Suprapubic skin (tissue), 4 donors: ENCODE measurements at places on chromosomes 7 and 10.
A peak's percentile ranks its signal among the peaks of the same experiment; 100 is the strongest.

DNA sequence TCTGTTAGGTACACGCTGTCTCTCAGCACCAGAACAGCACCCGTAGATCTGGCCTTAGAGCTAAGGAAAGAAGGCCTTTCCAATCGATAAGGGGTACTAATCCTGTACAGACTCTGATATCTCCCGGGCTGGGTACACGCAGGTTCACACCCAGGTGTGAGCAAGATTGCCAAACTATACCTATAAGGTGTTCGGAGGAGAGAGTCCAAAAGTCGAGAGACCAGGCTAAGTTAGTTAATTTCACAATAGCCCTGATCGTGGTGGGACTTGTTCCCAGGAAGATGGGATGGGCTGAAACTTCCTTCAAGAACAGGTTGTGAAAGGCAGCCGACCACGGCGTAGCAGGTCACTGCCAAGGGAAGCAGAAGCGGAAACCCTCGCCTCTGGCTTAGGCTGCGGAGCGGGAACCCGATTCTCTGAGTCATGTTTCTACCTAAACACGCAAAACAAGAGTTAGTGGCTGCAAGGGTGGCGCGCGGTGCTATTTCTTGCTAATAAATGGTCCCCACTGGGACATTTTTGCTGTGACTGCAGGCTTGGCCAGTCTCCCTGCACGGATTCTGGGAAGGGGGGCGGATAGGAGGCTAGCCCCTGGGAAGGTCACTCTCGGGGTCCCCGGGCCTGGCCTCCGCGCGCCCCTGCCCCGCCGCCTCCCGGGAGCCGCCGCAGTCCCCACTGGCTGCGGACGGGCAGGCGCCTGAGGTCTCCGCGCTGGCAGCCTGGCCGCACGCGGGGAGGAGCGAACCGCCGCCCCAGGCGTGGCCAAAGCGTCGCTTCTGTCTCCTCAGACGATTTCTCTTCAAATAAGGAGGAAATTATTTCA is 75.4 kb upstream of the PDSS1 start:
- no peak for DNase-seq

DNA sequence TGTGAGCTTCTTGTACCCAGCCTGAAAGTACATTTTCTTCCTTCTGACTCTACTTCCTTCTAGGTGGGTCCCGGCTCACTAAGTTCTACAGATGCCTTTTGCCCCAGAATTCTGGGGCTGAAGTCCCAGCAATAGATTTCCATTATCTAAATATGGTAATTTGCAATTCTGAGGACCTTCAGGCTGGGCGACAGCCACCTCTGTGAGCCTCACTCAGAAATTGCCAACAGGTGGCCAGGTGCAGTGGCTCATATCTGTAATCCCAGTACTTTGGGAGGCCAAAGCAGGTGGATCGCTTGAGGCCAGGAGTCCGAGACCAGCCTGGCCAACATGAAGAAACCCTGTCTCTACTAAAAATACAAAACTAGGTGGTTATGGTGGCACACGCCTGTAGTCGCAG is 23.7 kb downstream of the CREM start:
- DNase-seq = no peak

GRCh38 chr10:12534824-12535223 is 185.5 kb downstream of the CAMK1D start:
- DNase-seq = no peak

DNA sequence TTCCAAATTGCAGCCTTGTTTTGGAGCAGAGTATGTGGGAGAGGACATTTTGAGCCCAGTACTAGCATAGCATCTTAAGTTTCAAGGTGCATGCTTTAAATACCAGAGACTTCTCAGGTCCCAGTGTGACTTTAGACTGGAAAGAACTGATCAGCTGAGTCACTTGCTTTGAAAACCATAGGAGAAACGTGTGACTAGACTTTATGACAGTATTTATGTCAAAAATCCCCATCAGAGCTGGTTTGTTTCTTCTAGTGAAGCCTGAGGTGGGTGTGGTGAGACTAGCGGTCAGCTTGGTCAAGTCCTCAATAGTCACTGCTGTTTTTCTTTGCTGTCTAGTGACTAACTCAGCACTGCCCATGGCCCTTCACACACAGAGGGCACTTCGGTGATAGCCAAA is 724.2 kb downstream of the GATA3 start:
- no peak for DNase-seq

DNA sequence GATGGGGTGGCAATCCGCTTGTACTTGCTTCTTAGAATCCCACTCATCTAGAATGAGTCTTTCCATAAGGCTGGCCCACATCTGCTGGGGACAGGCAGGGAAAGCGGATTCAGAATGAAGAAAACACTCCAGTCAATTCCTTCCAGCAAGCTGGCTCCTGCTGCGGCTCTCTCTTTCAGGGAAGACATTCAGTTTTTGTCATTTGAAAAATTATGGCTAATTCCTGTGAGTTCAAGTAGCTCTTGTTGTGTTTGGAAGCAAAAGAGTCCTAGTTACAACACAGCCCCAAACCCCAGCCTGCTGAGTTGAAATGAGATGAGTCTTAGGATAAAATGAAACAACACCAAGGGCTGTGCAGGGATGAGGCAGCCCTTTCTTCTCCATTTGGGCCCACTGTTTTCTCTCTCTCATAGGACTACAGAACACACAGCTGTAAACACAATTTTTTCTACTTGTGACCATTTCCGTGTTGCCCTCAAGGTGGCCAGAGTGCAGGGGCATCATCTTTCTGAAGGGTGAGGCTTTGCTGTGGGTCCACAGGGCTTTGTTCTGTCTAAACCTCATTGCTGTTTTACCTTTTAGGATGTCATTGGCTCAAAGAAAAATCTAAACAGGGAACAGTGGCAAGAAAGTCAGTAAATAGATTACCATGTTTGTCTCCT is 90.8 kb upstream of the EEPD1 start:
- DNase-seq = no peak

- DNase-seq = no peak
Observed at GRCh38 chr10:121648493-121648892, 50.2 kb upstream of the FGFR2 start.

DNA sequence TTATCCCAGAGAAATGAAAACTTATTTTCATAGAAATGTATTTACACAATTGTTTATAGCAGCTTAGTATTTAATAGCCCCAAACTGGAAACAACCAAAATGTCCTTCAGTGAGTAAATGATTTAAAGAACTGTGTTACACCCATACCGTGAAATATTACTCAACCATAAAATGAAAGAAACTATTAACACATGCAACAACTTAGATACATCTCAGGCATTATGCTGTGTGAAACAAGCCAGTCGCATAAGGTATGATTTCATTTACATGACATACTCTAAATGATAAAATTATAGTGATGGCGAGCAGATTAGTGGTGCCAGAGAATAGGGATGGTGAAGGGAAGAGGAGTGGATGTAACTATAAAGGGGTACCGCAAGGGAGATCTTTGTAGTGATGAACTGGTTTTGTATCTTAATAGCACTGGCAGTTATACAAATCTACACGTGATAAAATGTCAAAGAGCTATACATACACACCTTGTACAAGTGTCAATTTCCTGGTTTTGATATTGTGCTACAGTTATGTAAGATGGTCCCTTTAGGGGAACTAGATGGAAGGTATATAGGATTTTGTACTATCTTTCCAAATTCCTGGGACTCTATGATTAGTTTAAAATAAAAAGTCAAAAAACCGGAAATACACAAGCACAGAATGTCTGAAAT is 40.5 kb downstream of the MACC1 start:
- DNase-seq = no peak

- DNase-seq = no peak
Observed at GRCh38 chr7:102866535-102867215, 46.1 kb upstream of the LRRC17 start.

DNA sequence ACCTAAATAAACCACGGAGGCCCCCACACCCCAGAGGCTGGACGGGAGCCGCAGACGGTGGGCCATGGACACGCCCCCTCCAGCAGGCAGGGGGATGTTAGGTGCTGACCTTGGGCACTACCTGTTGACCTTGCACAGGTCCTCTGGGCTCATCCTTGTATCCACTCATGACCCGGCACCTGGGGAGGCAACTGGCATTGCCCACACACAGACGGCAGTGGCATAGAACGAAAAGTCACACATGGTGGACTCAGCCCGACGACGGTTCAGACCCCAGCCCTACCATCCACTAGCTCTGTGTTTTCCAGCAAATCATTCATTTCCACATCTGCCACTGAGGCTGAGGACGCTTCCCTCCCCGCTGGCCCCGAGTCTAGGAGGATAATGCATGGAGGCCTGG is 247.7 kb upstream of the PPP2R2D start:
- peak; percentile 50 for DNase-seq

- peak; percentile 68 for DNase-seq
Observed at GRCh38 chr10:633279-634245, 55.9 kb downstream of the DIP2C start.

DNA sequence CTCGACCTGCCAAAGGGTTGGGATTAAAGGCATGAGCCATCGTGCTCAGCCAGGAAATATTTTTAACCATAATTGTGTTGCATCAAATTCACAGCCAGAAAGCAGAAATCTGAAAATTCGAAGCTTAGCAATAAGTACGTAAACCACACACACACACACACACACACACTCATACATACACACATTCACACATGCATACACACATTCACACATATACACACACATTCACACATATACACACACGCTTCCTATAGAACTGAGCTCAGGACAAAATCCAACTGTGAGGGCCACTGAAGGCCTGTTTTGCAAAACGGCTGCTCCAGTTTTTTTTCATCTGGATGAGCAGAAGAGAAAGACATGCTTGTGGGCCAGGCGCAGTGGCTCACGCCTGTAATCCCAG is 25.0 kb upstream of the GTF2I start:
- no peak for DNase-seq

DNA sequence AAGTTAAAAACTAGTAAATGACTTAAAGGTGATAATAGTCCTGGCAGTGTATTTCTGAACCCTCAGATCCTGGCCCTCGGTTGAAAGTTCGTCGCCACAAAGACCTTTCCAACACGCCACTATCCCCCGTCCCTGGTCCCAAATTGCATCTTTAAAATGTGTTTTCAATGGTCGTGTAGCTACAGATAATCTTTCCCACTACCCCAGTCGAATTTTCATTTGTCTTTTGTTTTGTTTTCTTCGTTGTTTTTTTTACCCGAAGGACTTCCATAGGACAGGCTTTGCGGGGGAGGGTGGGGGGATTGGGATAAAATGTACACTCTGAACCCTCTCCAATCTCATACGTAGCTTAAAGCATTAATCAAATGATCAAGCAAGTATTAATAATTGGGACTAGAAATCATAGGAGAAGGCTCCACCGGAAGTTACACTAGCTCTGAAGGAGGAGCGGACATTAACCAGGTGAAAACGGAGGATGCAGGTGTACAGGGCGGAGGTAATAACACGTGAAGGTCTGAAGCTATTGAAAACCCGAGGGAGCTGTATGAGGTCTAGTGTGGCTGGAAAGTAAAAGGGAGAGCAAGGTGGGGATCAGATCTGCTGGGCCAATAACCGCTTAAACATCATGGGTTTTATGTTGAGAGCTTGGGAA is 32.8 kb upstream of the PHF14 start:
- DNase-seq = no peak

DNA sequence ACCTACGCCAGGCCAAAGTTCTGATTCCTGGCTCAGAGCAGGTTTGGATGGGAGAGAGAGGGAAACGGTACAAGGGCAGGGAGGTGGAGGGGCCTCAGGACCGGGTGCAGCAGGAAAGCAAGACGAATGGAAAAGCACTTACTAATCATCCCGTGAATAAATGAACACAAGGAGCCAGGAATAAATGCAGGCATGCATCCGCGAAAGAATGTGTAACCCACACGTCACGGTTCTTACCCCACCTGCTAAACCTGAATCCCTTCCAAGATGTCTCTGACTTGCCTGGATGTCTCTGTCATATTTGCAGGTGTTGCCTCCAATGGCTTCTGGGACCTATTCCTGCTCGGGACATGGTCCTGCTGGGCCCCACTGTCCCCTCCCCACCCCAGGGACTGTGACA is 335.2 kb upstream of the RNF32 start:
- DNase-seq = no peak

DNA sequence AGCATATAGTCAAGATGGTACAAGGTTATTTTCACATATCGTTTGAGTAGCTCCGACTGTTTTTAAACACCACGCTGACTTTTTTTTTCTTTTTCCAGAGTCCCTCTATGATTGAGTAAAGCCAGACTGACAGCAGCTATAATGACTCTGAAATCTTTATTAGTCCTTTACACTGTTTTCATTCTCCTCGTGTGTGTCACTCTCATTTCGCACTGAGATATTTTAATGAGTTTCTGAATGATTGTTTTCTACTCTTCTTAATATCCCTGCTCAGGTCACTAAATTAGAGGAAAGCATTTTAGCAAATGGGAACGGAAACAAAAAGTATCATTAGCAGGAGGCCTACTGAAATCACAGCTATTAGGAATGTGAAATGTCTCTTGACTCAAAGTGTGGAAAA is 162.3 kb upstream of the MTPN start:
- no peak for DNase-seq

- no peak for DNase-seq
Observed at GRCh38 chr7:98276241-98276761, 5.2 kb upstream of the BRI3 start.

GRCh38 chr7:4430227-4430626 is 251.9 kb upstream of the FOXK1 start:
- DNase-seq = no peak

GRCh38 chr7:40223451-40224127 is 88.8 kb downstream of the SUGCT start:
- no peak for DNase-seq

DNA sequence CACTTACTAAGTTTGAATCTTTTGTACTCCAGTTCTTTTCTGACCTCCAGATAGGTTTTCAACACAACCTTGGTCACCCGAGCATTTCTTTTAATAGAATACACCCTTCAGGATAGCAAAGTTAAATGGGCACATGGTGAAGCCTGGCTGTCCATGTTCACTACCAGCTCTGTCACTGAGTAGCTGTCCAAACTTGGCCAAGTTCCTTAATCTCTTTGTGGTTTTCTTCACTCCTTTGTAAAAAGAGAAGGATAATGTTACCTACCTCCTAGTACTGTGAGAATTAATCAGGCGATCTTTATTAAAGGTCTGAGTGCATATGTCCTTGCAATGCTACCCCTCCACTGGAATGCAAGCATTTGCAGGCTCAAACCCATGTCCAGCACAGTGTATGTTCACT is 128.1 kb upstream of the PTPRZ1 start:
- no peak for DNase-seq

GRCh38 chr10:101130984-101131961 is at the start of gene TLX1:
TLX1 (plus strand) TSS chr10:101131300; CDS start chr10:101131542, 242 bp downstream.
- no peak for DNase-seq

- no peak for DNase-seq
Observed at GRCh38 chr10:110784198-110784597, 87.5 kb upstream of the PDCD4 start.

DNA sequence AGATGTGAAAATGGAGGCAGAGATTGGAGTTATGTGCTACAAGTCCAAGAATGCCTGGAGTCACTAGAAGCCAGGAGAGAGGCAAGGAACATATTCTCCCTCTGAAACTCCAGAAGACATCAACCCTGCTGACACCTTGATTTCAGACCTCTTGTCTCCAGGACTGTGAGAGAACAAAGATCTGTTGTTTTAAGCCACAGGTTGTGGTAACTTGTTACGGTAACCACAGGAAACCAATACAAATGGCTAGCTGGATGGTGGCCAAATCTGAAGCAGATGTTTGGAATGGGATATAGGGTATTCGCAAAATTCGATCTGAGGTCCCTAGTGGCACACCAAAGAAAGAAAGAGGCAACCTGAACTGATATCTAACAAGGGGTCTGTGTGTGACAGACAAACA is 129.0 kb downstream of the HERPUD2 start:
- DNase-seq = no peak
